Naive thymus-derived CD4-positive, alpha-beta T cell (primary cell): ENCODE measurements at places on chromosomes 2 and 18. TPM values are rescaled to one million over a fixed set of nuclear protein-coding genes. Genes with fewer than 3 reads are reported as not detected.

- no peaks in the 10 kb centered on the region for H3K27me3 ChIP-seq
- no peak for DNase-seq
- no peaks in the 10 kb centered on the region for H3K4me1 ChIP-seq
- H3K4me3 ChIP-seq: no peak overlapping the region
- H3K36me3 ChIP-seq: no peaks in the 10 kb centered on the region
Measured at GRCh38 chr18:6374340-6374739, 40.4 kb downstream of the L3MBTL4 start.

GRCh38 chr18:21264651-21265050 is 22.6 kb downstream of the GREB1L start:
- no peaks in the 10 kb centered on the region for H3K4me1 ChIP-seq
- DNase-seq: no peak
- no peak overlapping the region for H3K27ac ChIP-seq
- no peaks in the 10 kb centered on the region for H3K27me3 ChIP-seq
- H3K4me3 ChIP-seq: no peak overlapping the region

The C2orf66 gene
- total RNA-seq: not detected

The IL1R1 gene
- 1.5 TPM for total RNA-seq

- H3K27ac ChIP-seq: no peak overlapping the region
- no peak for DNase-seq
- no peak overlapping the region for H3K4me3 ChIP-seq
- no peaks in the 10 kb centered on the region for H3K27me3 ChIP-seq
Measured at GRCh38 chr2:205730191-205730590, 47.9 kb downstream of the NRP2 start.

DNA sequence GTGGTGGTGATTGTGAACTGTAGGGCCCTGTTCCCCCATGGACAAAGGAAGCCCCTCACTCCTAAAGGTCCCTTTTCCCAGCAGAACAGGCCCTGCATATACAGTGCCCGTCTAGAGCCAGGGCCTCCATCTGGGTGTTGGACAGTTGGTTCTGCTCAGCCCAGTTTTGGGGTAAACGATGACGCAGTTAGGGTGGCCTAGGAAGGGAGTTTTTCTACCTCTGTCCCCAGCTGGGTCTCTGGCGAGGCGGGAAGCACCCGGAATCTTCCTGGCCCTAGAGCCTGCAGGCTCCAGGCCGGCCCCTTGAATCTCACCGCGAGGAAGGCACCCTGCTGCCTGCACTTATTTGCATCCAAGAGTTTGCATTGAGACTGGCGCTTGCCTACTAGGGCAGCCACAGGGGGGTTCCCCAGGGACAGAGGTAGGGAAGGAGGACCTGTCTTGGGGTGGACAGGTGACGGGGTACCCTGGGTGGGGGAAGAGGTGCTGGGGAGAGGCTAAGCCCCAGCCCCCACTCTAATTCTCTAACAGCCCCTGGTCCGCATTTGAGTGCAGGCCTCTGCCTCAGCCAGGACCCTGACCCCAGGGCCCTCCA is 529 bp upstream of the MTA3 start:
- no peaks in the 10 kb centered on the region for H3K36me3 ChIP-seq
- no peak for DNase-seq
- no peaks in the 10 kb centered on the region for H3K27me3 ChIP-seq
- peaks cover 19% of the 10 kb centered on the region for H3K4me1 ChIP-seq
- H3K27ac ChIP-seq: no peak overlapping the region

GRCh38 chr18:61554117-61554776 is 221.0 kb downstream of the CDH20 start:
- H3K27ac ChIP-seq: peak overlapping the region; percentile 29
- H3K4me3 ChIP-seq: peak overlapping the region; percentile 45
- no peaks in the 10 kb centered on the region for H3K36me3 ChIP-seq
- peak; percentile 18 for DNase-seq

The ABHD1 gene
- 2.0 TPM for total RNA-seq

- no peaks in the 10 kb centered on the region for H3K27me3 ChIP-seq
- H3K36me3 ChIP-seq: no peaks in the 10 kb centered on the region
Measured at GRCh38 chr2:46847185-46847710, 68.4 kb downstream of the MCFD2 start.

DNA sequence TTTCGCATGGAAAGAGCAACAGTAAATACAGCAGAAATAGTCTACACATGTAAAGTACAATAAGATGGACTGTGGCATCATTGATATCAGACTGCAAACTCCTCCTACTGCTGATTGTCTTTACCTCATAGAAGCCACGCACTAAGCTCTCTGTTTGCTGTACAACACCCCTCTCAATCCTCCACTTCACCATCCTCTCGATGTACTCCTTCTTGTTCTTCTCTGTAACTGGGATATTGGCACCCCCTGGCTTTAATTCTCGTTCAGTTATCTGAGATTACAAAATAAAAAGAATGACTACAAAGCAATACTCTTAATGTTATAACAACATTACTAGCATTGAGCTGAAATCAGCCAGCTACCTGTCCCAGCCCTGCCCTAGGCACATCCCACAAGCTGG is 49.3 kb upstream of the STK17B start:
- H3K27ac ChIP-seq: peak overlapping the region; percentile 26
- peaks cover under 1% of the 10 kb centered on the region for H3K4me1 ChIP-seq
- no peaks in the 10 kb centered on the region for H3K27me3 ChIP-seq
- no peaks in the 10 kb centered on the region for H3K36me3 ChIP-seq
- H3K4me3 ChIP-seq: peak overlapping the region; percentile 1

The ALLC gene
- not detected in 2 replicates for total RNA-seq

DNA sequence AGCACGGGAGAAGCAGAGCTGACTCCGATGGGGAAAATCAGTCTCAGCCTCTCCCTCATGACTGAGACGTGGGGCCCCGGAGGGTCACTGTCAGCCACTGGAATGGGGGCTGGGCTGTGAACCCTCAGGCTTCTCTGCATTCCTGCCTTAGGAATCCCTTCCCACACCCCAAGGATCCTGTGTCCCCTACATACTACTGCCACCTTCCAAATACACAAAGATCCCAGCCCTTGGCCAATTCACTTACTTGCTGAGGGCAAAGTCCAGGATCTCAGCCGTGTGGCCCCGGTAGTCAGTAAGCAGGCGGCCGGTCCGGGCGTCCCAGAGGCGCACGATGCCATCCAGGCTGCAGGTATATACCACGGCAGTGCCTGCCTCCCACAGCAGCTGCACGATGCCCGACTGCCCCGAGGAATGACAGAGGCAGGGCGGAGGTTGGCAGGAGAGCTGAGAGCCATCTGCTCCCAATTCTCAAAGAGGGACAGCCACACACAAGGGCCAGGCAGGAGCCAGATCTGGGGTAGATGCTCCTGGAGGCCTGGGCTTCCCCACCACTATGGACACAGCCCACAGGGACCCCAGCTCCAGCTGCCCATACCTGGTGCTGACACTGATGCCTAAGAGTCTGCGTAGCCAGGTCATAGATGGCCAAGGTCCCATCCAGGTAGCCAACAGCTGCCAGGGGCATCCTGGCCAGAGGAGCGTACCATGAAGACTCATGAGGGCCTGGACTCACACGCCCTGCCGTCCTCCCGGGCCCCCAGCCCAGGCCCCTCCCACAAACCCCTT is 4.2 kb downstream of the GPBAR1 start:
- H3K27me3 ChIP-seq: no peaks in the 10 kb centered on the region
- H3K27ac ChIP-seq: no peak overlapping the region
- DNase-seq: no peak
- H3K4me1 ChIP-seq: peaks cover 7% of the 10 kb centered on the region
- H3K36me3 ChIP-seq: peaks cover 61% of the 10 kb centered on the region

GRCh38 chr2:67463810-67464209 is 66.7 kb downstream of the ETAA1 start:
- H3K36me3 ChIP-seq: no peaks in the 10 kb centered on the region
- H3K27ac ChIP-seq: no peak overlapping the region
- H3K4me3 ChIP-seq: no peak overlapping the region
- no peaks in the 10 kb centered on the region for H3K27me3 ChIP-seq

DNA sequence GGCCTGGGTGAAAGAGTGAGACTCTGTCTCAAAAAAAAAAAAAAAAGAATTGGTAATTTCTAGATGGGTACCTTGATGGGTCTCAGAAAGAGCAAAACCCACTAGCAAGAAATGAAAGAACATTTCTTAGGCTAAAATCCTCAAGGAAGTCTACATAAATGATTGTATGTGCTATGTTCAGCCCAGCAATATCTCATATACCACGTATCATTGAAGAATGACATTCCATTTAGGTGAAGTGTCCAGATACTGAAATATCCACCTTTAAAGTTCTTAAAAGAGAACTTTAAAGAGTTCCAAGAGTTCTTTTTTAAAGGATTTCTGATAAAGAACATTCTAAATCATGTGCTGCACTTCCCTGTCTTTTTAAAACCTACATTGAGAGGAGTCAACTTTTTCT is 19.2 kb downstream of the NRP2 start:
- peaks cover 2% of the 10 kb centered on the region for H3K4me1 ChIP-seq
- DNase-seq: no peak
- H3K36me3 ChIP-seq: no peaks in the 10 kb centered on the region
- no peak overlapping the region for H3K27ac ChIP-seq
- H3K27me3 ChIP-seq: no peaks in the 10 kb centered on the region
- no peak overlapping the region for H3K4me3 ChIP-seq

GRCh38 chr2:13581471-13581870 is 864.7 kb downstream of the TRIB2 start:
- no peak for DNase-seq
- H3K4me1 ChIP-seq: no peaks in the 10 kb centered on the region
- H3K27ac ChIP-seq: no peak overlapping the region
- no peaks in the 10 kb centered on the region for H3K27me3 ChIP-seq
- no peak overlapping the region for H3K4me3 ChIP-seq

GRCh38 chr2:3467654-3468053 is 51.7 kb downstream of the ADI1 start:
- no peaks in the 10 kb centered on the region for H3K27me3 ChIP-seq
- no peak overlapping the region for H3K27ac ChIP-seq
- no peak for DNase-seq
- H3K36me3 ChIP-seq: peaks cover 97% of the 10 kb centered on the region
- H3K4me1 ChIP-seq: no peaks in the 10 kb centered on the region
- H3K4me3 ChIP-seq: no peak overlapping the region

The SERPINB3 gene
- not detected in 2 replicates for total RNA-seq

The HSBP1L1 gene
- 42.8 TPM for total RNA-seq

GRCh38 chr2:78439122-78439521 is 586.4 kb upstream of the REG3G start:
- no peak overlapping the region for H3K4me3 ChIP-seq
- no peaks in the 10 kb centered on the region for H3K27me3 ChIP-seq
- no peak for DNase-seq
- H3K36me3 ChIP-seq: no peaks in the 10 kb centered on the region
- no peaks in the 10 kb centered on the region for H3K4me1 ChIP-seq

DNA sequence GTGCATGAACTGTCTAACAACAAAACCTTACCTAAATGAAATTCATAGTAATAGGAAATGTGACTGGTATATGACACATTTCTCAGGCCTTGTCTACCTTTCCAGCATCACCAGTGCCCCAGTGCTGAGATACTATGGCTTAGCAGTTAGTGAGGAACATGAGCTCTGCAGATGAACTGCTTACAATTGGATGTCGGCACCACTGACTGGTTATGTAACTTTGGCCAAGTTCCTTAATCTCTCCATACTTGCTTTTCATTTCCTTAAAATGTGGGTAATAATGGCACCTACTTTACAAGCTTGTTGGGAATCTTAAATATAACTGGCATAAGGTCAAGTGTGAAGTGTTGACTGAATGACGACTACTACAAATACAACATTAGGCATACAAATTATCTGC is 136.3 kb downstream of the OLA1 start:
- H3K4me3 ChIP-seq: no peak overlapping the region
- no peak for DNase-seq
- H3K4me1 ChIP-seq: no peaks in the 10 kb centered on the region

The KCNG3 gene
- total RNA-seq: not detected in 2 replicates

- H3K4me1 ChIP-seq: peaks cover 49% of the 10 kb centered on the region
- H3K27me3 ChIP-seq: no peaks in the 10 kb centered on the region
- no peak overlapping the region for H3K27ac ChIP-seq
- no peak overlapping the region for H3K4me3 ChIP-seq
- peak; percentile 24 for DNase-seq
- no peaks in the 10 kb centered on the region for H3K36me3 ChIP-seq
Measured at GRCh38 chr18:58609536-58609993, 19.3 kb downstream of the ALPK2 start.

GRCh38 chr2:74250189-74250631 is 51.8 kb downstream of the MTHFD2 start:
- H3K27ac ChIP-seq: no peak overlapping the region
- no peaks in the 10 kb centered on the region for H3K27me3 ChIP-seq
- H3K4me1 ChIP-seq: no peaks in the 10 kb centered on the region
- peak; percentile 62 for DNase-seq

DNA sequence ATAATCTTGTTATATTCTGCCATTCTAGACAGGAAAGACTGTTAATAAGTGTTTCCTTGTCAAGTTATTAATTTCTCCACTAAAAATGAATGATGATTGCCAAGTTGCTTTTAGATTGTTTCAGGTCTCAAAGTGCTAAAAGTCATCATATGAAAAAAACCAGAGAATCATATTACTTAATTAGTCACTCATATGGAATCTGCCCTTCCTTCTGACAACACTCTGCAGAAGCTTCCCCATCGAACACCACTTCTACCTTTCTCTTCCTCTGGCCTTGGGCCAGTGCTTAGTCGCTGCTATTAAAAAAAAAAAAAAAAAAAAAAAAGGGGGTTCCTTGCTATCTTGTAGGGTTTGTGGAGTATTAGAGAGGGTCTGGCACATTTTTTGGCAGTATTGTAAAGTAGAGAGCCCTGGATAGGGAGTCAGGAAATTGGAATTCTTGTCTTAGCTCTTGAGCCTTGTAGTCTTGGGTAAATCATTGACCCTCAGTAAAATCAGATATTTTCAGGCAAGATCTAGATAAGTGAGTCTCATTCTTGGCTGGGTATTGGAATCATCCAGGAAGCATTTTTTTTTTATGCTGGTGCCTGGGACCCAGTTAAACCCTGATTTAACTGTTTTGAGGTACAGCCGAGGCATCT is 141.7 kb upstream of the CCDC68 start:
- H3K27ac ChIP-seq: no peak overlapping the region
- H3K36me3 ChIP-seq: no peaks in the 10 kb centered on the region
- no peaks in the 10 kb centered on the region for H3K27me3 ChIP-seq
- no peak for DNase-seq
- H3K4me1 ChIP-seq: no peaks in the 10 kb centered on the region

The SKOR2 gene
- not detected for total RNA-seq

- no peaks in the 10 kb centered on the region for H3K27me3 ChIP-seq
- no peak overlapping the region for H3K27ac ChIP-seq
- DNase-seq: no peak
- peaks cover 11% of the 10 kb centered on the region for H3K4me1 ChIP-seq
Measured at GRCh38 chr18:12857215-12857905, 26.7 kb downstream of the PTPN2 start.

The ALPG gene
- not detected for total RNA-seq

DNA sequence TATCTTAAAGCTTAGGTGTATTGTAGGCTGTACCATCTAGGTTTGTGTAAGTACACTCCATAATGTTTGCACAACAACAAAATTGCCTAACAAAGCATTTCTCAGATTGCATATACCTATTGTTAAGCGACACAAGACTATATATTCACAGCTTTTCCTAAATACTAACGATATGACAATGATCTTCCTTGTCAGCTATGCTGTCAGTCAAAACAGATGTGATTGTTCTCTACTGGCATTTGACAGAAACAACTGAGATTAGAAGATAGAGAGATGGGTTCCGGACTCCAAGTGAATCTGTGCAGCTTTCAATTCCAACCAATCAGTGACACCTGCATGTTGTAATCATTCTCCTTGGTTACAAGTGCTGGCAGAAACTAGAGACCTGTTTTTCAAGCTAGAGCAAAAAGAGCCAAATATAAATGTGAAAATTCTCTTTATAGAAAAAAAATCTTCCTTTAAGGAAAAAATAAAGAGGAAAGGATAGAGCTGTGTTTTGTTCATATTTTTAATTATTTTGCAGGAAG is 1232.3 kb upstream of the SLC39A10 start:
- H3K27me3 ChIP-seq: no peaks in the 10 kb centered on the region
- H3K27ac ChIP-seq: no peak overlapping the region
- DNase-seq: no peak
- no peaks in the 10 kb centered on the region for H3K4me1 ChIP-seq
- H3K36me3 ChIP-seq: no peaks in the 10 kb centered on the region
- H3K4me3 ChIP-seq: no peak overlapping the region

The APOB gene
- total RNA-seq: not detected

The SULT1C2 gene
- total RNA-seq: not detected
